ENCODE measurements at places on chromosomes 7 and 10.

- DNase-seq = no peak
These were observed 43.4 kb downstream of the BPGM start for GRCh38 chr7:134690016-134690415.

- no peak for DNase-seq
These were observed 16.6 kb upstream of the ASB4 start for GRCh38 chr7:95469187-95469586.

DNA sequence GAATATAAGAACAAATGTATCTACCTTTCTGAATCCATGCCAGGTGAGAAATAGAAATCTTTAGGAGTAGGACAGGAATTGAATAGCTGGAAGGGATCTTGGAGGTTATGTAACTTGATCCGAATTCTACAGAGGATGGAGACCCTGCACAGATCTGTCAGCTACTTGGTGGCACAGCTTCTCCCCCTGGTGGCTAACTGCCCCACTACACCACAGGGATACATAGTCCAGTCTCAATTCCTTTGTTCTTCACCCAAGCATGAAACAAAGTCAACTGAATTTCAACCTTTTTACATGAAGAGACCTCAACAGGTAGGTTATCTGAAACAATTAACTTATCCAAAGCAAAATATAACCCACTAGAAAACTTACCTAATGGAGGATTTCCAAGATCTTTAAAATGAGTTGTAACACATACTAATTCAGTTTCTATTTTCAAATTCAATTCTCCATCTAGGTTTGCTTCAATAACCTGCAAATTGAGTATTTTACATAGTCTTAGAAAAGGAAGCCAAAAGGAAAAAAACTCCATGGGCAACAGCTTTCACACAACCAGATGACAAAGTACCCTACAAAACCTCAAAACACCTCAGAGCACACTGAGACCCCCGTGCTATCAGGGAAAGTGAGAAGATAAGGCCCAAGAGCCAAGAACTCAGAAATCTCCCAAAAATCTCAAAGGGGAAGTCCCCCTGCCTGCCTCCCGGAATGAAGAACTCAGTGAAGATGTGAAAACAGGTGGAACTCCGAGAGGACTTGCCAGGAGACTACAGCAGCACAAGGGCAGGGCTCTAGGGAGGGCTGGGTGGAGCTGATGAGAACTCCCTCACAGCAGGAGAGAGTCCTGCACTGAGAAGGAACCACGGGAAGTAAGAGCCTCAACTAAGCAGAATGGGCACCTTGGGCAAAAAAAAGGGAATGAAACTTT is 10.3 kb downstream of the HUS1 start:
- DNase-seq = peak; percentile 64

GRCh38 chr10:132699411-132700155 is 86.4 kb downstream of the NKX6-2 start:
- DNase-seq = no peak

GRCh38 chr7:155804897-155805825 is 7.1 kb downstream of the SHH start:
- peak; percentile 89 for DNase-seq

- DNase-seq = no peak
These were observed 821.2 kb downstream of the CNTNAP2 start for GRCh38 chr7:146937836-146938235.

- DNase-seq = no peak
These were observed 114.1 kb downstream of the ZFAND4 start for GRCh38 chr10:45558425-45558824.

- no peak for DNase-seq
These were observed 23.9 kb downstream of the ESYT2 start for GRCh38 chr7:158805414-158805813.

GRCh38 chr10:125768219-125768855 is 7.3 kb downstream of the MMP21 start:
- no peak for DNase-seq

GRCh38 chr7:101916876-101917275 is 99.5 kb downstream of the CUX1 start:
- DNase-seq = no peak

DNA sequence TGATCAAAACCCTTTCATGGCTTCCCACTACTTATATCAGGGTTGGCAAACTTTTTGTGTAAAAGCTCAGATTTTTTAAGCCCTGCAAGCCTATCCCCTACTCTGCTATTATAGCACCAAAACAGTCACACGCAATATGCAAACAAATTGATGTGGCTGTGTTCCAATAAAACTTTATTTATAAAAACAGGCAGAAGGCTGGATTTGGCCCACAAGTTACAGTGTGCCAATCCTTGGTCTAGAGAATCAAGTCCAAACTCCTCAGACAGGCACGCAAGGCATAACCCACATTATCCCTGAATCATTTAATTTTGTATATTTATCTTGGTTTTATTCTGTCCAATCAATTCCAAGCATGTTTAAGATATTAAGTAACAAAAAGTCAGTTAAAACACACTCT is 71.9 kb downstream of the SGMS1 start:
- DNase-seq = no peak

GRCh38 chr7:14480281-14480680 is 422.3 kb downstream of the DGKB start:
- no peak for DNase-seq

DNA sequence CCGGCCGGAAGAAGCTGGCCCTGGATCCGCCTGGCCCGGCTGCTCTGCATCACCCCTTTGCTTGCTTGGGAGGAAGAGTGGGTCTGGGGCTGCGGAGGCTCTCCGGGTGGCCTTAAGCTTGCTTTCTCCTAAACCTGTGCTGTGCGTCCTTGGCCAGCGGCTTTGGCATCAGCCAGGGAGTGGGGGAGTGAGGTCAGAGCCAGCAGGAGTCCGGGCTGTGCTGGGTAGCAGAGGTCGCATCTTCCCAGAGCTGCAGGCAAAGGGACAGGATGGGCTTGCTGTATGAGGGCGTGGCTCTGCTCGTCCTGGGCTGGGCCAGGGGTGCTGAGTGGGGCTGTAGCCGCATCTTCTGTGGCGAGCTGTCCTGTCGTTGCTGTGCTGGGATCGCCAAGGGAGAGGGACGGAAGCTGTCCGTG is 21.1 kb downstream of the BNIP3 start:
- DNase-seq = no peak

DNA sequence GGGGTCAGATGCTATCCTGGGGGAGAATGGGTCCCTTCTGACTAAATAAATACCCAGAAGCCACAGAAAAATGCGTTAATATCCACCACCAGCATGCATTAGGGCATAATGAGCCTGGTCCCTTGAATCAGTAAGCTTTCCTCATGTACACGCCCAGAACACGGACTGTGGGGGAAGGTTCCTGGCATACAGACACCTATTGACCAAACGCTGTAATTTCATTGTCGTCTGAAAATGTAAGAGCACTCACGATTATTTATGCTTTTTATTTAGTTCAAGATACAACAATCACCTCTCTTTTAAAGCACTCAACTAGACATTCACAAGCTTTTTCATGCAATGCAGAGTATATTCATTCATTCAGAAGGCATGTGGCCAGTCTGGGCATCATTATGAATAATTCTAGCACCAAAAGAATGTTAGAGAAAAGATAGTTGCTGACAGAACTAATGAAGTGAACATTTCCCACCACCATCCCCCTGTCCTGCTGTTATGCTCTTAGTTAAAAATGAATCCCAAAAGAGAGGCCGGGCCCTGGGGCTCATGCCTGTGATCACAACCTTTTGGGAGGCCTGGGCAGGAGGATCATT is 101.0 kb downstream of the SVIL start:
- no peak for DNase-seq

DNA sequence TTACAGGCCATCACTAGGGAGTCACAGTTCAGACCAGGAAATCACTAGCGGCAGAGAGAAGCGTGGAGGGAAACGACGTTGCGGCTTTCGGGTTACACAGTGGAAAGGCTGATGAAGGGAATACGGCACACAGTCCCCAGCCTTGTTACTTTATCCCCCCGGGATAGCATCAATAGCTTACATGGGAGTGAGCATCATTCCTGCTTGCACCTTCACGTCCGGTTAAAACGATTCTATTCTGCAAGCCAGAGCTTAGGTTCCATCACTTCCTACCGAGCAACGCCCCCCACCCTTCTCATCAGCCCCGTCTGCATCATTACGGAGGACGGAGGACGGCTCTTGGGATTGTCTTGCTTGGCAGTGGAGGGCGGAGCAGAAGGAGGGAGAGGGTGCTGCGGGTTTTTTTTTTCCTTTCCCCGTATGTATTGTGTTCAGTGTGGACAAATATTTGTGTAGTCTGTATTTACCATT is 124.9 kb downstream of the CLEC2L start:
- DNase-seq = no peak

GRCh38 chr7:90951986-90952954 is 312.0 kb upstream of the FZD1 start:
- no peak for DNase-seq

- no peak for DNase-seq
These were observed 398.9 kb downstream of the RPS24 start for GRCh38 chr10:78432583-78432982.

GRCh38 chr7:96287132-96287531 is 34.8 kb downstream of the SLC25A13 start:
- no peak for DNase-seq

DNA sequence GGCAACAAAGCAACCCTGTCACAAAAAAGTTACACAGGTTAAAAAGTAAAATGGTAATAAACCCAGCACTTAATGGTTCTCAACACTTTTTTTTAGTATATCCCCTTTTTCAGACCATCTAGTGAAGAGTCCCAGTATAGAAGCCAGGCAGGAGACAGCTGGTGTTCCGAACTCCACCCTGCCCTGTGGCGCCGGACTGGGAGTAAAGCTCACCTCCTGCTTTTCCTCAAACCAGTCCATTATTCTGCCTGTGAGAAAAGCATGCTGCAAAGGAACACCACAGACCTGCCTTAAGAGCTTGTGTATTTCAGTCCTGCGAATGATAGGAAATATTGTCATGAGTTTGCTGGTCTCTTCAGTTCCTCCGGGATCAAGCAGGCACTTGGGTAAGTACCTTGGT is 81.0 kb downstream of the EZH2 start:
- no peak for DNase-seq

DNA sequence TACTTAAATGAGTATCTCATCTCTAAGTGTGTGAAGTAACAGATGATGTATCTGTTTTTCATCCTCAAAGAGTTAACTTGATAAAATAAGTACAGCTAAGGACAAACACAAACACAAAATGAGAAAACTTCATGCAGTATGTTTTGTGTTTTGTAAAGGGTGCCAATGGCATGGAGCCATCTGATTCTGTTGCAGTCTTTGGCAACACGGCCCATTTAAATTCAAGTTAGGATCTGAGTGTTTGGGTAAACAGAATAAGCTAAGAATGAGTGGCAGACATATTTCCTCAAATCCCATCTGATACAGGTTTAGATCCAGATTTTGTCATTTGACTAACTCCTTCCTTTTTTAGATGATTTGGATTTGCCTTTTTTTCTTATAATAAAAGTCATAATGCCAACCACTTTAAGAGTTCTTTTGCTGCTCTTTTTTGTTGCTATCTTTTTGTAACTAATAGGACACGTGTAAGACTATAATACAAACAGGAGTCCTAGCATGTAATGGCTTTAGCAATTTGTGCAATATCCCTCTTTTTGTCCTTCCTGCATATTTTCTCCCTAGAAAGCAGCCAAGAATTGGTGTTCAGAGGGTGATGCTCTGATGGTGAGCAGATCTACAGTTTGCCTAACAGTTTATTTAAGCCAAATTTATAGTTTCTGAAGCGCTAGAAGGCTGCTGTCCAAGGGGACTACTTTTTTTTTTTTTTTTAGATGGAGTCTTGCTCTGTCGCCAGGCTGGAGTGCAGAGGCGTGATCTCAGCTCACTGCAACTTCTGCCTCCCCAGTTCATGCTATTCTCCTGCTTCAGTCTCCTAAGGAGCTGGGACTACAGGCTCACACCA is 18.9 kb upstream of the ACTA2 start:
- DNase-seq = no peak

GRCh38 chr10:6537770-6538169 is 42.3 kb downstream of the PRKCQ start:
- no peak for DNase-seq

DNA sequence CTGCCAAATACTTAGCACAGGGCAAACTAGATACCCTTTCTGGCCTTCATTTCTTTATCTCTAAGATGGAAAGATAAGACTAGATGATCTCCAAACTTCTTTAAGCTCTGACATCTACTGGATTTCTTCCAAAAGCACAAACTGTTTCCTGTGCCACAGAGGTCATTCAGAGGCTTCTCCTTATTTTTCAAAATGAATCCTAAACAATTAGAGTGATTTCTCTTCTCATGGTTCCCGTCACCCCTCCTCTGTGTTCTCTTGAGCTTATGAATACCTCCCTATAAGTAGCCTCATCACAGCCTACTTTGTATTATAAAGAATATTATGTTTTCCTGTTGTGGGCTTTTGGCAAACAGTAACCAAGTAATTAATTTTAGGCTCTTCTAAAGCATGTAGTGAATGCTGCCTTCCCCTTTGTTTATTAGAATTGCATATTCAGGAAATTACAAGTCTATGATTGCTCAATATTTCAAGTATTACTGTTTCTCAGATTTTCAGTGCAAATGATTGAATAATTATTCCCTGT is 179.5 kb downstream of the REEP3 start:
- DNase-seq = no peak

DNA sequence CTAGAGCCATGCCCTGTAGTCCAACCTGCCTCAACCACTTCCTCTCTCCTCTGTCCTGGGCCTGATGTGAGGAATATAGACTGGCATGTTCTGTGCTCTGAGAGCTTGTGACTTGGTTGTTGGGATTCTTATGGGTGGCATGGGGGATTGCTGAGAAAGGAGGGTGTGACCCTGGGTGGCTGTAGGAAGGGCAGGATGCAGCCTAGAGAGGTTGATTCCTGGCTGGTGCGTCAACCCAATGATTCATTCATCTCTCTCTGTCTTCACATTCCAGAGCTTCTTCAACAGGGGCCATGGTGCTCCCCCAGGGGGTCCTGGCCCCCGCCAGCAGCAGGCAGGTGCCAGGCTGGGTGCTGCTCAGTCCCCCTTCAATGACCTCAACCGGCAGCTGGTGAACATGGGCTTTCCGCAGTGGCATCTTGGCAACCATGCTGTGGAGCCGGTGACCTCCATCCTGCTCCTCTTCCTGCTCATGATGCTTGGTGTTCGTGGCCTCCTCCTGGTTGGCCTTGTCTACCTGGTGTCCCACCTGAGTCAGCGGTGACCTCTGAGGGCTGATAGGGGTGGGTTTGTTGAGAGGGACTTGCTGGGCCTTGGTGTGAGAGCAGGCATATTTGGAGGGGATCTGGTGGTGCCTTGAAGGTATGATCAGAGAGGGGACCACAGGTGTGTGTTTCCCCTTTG is 2.6 kb downstream of the FAM241B start:
- DNase-seq = no peak

GRCh38 chr10:5691786-5692185 is 7.1 kb downstream of the TASOR2 start:
- no peak for DNase-seq

DNA sequence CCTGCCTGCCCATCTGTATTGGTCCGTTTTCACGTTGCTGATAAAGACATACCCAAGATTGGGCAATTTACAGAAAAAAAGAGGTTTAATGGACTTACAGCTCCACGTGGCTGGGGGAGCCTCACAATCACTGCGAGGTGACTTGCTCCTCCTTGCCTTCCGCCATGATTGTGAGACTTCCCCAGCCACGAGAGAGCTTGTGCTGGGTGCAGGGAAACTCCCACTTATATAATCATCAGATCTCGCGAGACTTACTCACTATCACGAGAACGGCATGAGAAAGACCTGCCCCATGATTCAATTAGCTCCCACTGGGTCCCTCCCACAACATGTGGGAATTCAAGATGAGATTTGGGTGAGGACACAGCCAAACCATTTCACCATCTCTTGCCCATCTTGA is 111.8 kb downstream of the MYL10 start:
- no peak for DNase-seq

GRCh38 chr10:75717126-75717916 is 285.9 kb downstream of the LRMDA start:
- no peak for DNase-seq

- no peak for DNase-seq
These were observed 89.1 kb upstream of the IFRD1 start for GRCh38 chr7:112361154-112361553.
